ENCODE measurements at places on chromosomes 16 and 17.

GRCh38 chr17:68344701-68345136 is 53.4 kb downstream of the ARSG start:
- DNase-seq = peak; percentile 19

- no peak for DNase-seq
Measured at GRCh38 chr17:12429116-12429515, 236.6 kb upstream of the MYOCD start.

DNA sequence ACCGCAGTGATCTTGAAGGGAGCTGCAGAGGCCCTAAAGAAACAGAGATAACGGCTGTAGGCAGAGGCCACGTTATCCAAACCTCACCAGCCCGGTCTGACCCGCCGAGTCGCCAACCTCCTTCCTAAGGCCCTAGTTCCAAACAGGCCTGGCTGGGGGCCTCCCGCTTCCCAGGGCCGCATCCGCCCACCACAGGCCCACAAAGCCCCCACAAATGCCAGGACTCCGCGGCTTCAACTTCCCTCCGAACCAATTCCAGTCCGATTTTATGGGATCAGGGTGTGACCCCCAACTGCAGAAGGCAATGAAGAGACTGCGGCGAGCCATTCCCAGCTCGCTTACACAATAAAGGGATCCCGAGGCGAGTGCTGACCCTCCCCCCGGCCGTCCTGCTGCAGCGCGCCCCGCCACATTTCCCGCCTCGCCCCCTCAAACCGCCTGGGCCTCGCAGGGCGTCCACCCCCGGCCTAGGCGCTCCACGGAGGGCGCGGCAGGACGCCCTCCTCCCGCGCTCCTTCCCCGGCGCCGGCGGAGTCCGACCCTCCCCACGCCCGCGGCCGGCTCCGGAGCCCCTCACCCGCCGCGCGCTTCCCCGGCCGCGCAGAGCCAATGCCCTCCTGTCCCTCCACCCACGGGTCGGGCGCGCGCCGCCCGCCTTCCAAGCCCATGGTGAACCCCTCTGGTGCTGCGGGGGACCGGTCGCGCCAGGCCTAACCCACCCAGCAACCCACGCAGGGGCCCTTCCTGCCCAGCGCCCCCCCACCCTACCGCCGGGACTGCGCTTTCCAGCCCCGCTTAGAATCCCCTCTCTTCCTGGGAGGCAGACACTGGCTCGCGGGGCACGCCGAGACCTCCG is 926 bp downstream of the MYH10 start:
- no peak for DNase-seq

GRCh38 chr17:8696906-8697305 is 47.7 kb downstream of the CCDC42 start:
- no peak for DNase-seq

GRCh38 chr17:31574458-31574857 is 183.0 kb downstream of the RAB11FIP4 start:
- DNase-seq = no peak

DNA sequence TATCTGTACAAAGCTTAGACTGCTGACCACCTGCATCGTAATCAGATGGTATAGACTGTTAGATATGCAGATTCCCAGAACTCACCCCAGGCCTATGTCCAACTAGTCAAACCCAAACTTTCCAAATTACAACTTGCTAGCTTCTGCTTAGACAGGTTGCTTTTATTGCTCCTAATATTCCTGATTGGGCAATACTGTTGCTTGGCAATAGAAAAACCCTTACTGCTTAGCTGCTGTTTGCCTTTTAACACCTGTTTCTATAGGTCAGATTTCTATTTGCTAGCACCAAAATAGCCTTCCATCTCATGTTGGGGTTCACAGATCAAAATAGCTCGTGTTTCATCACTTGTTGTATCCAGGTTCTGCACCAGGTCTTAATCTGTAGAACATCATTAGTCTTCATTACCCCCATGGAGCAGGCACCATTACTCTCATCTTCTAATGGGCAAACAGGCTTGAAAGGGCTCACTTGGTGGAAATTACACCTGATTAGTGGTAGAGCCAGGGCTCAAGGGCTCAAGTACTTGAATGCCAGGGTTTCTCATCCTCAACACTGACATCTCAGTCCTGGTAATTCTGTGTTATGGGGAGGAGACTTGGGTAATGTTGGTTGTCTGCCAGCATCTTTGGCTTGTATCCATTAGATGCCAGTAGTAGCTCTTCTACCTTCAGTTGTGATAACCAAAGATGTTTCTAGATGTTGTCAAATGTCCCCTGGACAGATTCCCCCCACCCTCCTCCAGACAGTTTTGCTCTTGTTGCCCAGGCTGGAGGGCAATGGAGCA is 2.7 kb downstream of the ZP2 start:
- no peak for DNase-seq

GRCh38 chr16:85014311-85014710 is 3.0 kb upstream of the ZDHHC7 start:
- DNase-seq = no peak

- DNase-seq = no peak
Measured at GRCh38 chr16:20956319-20956718, 55.7 kb downstream of the LYRM1 start.

- no peak for DNase-seq
Measured at GRCh38 chr17:77147357-77147801, 6.6 kb downstream of the SEC14L1 start.

DNA sequence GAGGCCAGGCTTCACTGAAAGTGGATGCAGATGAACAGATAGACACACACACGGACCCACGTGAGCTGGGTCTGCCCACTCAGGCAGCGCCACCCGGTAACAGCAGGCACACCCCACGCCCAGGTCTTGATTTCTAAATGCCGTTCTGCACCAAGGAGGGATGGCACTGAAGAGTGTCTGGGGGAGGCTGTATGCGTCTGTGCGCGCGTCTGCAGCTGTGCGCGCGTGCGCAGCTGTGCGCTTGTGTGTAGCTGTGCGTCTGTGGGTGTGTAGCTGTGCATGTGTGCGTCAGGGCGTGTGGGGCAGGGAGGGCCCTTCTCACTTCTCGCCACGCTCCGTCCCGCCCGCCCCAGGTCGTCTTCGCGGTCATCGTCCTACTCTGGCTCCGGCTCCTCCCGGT is 15.5 kb upstream of the IL17C start:
- no peak for DNase-seq

DNA sequence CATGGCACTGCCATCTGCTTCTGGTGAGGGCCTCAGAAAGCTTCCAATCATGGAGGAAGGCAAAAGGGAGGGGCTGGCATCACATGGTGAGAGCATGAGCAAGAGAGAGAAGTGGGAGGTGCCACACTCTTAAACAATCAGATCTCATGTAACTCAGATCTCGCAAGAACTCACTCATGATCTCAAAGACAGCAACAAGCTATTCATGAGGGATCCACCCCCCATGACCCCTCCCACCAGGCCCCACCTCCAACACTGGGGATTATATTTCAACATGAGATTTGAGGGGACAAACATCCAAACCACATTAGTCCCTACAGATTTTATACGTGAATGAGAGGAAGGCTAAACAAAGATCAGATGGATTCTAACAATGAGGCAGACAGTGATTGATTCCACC is 8.9 kb upstream of the TMEM132E start:
- DNase-seq = no peak

Measured in stimulated activated CD4-positive, alpha-beta T cell treated with anti-CD3 and anti-CD28 coated beads, Interleukin-1b, Interleukin-23, amount 100 ng/mL, for 48 hours (primary cell).